ENCODE measurements at places on chromosomes 4 and X. TPM values are rescaled to one million over a fixed set of nuclear protein-coding genes. Genes with fewer than 3 reads are reported as not detected.

GRCh38 chrX:40155589-40156469 is 58.1 kb upstream of the BCOR start:
- no peak for DNase-seq

DNA sequence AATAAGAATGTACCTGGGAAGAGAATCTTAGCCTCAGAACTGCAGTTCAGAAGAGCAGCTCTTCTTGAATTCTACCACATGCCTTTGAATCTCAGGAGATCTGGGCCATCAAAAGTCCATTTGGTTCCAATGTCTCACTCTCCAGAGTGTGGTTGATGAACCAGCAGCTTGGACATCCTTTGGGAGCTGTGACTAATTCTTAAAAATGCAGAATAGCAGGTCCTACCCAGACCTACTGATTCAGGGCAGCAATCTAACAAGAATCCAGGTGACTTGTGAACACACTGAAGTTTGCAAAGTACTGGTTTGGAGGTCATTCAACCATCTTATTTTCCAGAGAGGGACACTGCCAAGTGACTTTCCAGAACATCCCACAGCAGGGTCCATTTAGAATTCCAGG is 244.7 kb downstream of the PACRGL start:
- DNase-seq: peak; percentile 4

GRCh38 chr4:7103031-7103606 is 35.3 kb upstream of the GRPEL1 start:
- peak; percentile 78 for DNase-seq

DNA sequence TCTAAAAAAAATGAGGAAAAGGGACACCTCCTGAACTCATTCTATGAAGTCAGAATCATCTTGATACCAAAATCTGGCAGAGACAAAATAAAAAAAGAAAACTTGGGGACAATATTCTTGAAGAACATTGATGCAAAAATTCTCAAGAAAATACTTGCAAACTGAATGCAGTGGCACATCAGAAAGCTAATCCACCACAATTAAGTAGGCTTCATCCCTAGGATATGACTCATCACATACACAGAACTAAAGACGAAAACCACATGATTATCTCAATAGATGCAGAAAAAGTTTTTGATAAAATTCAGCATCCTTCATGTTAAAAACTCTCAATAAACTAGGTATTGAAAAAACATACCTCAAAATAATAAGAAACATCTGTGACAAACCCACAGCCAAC is 98.3 kb downstream of the FAM47B start:
- DNase-seq: peak; percentile 39

- DNase-seq: peak; percentile 71
Measured at GRCh38 chrX:109709129-109709631, 23.9 kb downstream of the ACSL4 start.

The GRIA3 gene
- total RNA-seq: 4.7 TPM

The TEX11 gene
- total RNA-seq: not detected

The OPHN1 gene
- 3.0 TPM for total RNA-seq
